ENCODE measurements at places on chromosomes 11 and 22.

DNA sequence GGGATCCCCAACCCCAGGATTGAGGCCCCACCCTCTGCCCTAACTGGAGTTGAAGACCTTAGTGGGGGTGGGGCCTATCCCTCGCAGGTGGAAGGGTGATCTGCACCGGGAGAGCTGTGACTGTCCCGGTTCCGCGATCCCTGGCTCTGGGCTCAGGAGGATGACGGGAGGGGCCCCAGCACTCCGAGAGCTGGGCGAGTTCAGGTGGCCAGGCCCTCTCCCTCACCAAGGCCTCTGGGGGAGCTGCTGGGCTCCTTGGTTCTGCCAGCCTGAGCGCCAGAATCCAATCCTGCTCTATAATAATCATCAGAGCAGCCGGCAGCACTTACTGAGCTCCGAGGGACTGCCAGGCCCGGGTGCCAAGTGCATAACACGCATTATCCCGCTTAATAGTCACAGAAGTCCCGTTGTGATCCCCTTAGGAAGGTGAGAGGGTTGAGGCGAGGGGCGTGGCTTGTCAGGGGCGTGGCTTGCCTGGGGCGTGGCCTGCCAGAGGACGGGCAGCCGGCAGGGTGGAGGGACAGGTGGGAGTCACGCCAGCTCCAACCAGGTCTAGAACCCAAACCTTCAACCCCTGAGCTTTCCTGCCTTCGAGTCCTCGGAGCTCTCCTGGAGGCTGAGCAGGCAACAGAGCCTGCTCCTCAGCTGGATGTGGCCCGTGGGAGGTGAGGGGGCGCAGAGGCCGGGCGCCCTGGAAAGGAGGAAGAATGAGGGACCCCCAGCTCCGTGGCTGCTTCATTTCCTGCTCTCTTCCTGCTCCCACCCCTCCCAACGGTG is 7.3 kb upstream of the SYT7 start:
- DNase-seq = no peak

- no peak for DNase-seq
Measured at GRCh38 chr11:107821199-107821927, 37.2 kb downstream of the SLC35F2 start.

GRCh38 chr11:75214411-75214821 is 26.2 kb upstream of the TPBGL start:
- no peak for DNase-seq

- DNase-seq = no peak
Measured at GRCh38 chr11:57775491-57775890, 13.9 kb downstream of the CTNND1 start.

DNA sequence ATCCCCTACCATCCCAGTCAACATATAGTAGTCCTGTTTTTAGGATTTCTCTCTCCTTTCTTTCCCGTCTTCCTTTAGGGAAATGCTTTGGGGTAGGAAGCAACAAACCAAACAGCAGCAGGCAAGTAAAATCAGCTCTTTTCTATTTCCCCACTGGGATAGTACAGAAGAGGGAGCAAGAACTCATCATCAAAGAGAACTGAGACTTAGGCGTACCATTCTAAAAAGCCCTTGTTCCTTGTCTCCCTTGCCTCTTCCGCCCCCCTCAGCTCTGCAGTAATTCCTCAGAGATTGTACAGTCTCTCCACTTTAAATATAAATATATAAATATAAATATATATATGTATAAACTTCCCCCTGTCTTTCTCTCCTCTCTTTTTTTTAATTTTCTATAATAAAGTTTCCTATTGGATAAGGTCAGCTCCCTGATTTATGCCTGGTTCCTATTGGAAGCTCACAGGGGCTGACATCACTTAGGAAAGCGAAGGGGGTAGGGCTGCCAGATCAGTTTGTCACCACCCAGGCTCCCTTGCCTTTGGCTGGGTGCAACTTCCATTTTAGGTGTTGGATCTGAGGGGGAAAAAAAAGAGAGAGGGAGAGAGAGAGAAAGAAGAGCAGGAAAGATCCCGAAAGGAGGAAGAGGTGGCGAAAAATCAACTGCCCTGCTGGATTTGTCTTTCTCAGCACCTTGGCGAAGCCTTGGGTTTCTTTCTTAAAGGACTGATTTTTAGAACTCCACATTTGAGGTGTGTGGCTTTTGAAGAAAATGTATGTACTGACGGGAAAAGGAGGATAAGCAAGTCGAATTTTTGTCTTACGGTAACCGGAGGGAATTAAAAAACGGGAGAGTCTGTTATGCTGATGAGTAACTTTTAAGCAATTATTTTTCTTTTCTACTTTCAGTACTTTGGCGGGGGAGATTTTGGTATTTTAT is at the start of gene CTNND1:
TSS of gene CTNND1 (plus strand) at position 502 of the 934 bp plus-strand sequence. CDS start 29,677 bp downstream, outside the sequence.
- DNase-seq = no peak

GRCh38 chr11:9397746-9398680 is 13.6 kb downstream of the IPO7 start:
- no peak for DNase-seq

GRCh38 chr11:128483211-128483788 is 104.1 kb downstream of the ETS1 start:
- DNase-seq = no peak

- DNase-seq = no peak
Measured at GRCh38 chr11:64500176-64501013, 90.6 kb upstream of the SLC22A12 start.

- DNase-seq = no peak
Measured at GRCh38 chr11:94869186-94869585, 101.0 kb downstream of the AMOTL1 start.

- DNase-seq = no peak
Measured at GRCh38 chr22:21921729-21922128, 30.9 kb downstream of the PPM1F start.

DNA sequence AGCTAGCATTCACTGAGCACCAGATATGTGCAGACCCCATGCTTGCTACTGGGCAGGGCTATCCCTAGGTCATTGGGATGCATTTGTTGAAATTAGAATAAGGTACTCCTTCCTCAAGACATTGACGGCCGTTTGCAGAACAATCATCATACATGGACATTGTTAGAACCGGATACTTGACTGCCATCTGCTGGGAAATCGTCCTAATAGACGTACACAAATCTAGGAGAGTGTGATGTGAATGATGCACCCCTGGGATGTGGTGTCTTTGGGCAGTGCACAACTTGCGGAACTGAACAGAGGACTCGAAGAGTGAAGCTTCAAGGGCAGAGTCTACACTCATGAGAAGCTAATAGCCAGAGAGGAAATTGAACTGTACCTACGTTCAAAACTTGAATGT is 35.9 kb downstream of the MYO18B start:
- no peak for DNase-seq

DNA sequence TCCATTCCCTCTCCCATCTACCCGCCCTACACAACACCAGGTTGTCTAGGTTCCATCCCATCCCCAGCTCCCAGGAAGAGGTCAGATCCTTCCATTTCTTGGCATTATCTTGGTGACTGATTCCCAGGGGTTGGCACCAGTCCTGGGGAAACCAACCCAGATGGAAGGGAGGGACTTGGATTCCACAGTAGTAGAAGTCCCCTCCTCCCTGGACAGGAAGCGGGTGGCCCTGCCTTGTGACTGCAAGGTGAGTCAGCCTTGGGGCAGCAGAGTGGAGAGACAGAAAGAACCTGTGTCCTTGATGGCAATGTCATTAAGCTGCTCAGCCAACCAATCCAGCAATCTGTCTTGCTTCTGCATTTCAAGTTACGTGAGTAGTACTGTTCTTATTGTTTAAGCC is 26.5 kb downstream of the SYT13 start:
- no peak for DNase-seq

DNA sequence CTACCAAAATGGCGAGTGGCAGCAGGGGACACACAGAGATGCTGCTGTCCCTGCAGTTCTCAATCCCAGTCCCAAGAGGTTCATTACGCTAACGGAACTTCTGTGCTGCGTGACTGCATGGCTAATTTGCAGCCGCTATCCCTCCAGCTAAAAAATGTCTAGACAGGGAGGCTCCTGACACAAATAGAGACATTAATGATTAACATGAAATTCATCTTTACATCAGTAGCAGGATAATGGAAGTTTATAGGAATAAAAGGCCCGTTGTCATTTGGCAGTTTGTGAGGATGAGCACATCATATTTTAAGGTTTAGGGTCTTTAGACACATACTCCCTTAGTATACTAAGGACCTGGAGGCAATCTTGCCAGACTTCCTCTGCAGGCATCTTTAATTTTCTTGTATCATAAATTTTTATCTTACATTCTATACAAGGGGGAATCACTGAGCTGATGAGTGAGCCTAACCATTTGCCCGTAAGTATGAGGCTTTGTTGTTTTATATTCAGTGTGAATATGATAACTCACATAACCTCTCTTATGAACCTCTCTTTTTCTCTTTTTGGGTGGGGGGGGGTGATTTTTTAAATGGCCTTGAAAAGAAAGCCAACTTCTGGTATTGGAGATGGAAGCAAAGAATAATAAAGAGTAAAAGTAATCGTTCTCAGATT is 99.8 kb upstream of the OR9G4 start:
- DNase-seq = no peak

DNA sequence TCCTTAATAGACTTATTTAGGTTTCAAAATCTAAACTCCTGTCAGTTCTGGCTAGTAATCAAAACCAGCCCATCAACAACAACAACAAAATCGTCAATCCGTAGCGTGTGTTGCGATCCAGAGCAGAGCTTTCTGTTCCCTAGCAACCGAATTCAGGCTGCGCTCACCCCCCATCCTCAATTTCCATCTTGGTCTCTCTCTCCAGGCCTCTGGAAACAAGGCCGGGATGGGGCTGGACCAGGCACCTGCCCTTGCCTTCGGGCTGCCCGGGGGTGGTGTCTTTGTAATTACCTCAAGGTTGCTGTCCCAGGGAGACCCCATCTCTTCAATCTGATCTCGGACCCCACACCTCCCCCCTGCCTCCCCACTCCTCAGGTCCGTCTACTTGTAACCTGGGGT is 1341.5 kb downstream of the BRD1 start:
- no peak for DNase-seq

GRCh38 chr22:40400159-40400558 is 29.8 kb downstream of the SGSM3 start:
- DNase-seq = no peak

DNA sequence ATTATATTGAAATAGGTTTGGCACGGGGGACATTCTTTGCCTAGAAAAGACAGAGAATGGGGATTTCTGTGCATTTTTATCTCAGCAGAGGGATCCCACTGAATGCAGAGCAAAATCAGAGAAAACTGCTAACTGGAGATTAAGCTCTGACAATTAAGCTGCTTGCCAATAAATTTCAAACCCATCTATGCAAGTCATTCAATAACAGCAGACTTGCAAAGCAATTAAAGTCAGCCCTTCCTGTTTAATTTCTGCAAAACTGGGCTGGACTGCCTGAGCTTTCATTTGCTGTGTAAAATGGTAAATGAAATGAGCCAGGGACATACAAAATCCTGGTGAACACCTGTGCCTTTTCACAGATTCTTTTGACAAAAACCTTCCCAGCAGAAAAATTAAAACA is 1273.9 kb upstream of the CNTN5 start:
- DNase-seq = no peak

DNA sequence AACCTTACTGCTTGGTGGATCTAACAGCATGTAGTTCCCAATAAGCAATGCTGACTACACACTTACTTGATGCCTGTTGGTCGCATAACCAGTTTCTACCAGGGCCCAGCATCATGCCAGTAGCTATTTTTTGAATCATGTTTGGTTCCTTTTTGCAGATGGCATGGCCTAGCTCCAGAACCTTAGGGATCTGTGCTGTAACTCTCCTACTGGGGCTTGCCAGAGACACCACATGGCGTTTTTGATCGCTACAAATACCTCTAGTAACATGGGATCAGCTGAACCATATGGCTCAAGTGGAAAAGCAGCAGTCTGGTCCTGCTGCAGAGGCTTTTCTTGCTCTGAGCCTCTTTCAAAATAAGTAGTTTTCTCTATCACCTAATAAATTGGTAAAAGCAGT is 654.6 kb upstream of the API5 start:
- no peak for DNase-seq

Measured in cortex of kidney (tissue), 1 donor.